ENCODE measurements at places on chromosomes 5 and 9.

DNA sequence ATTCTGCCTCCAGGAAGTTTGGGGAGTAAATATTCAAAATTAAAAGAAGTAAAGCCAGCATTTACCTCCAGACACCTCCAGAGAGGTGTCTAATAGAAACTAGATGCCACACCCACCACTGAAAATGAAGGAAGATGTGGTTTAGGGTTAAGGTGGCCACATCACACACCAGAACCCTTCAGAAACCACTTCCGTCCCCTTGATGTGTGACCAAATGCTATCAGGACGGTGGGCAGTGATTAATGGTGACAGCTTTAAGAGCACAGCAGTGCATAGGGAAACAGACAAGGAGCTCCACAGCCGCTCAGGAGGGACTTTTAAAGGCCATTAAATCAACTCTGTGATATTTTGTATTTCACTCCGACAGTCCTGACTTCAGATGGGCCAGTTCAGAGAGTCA lies 295.2 kb downstream of the BRINP1 start:
- DNase-seq = no peak

- peak; percentile 10 for DNase-seq
These were observed 880.9 kb upstream of the SEMA6A start for GRCh38 chr5:117455236-117456233.

GRCh38 chr9:105188746-105189145 lies 55.7 kb upstream of the SLC44A1 start:
- DNase-seq = no peak

DNA sequence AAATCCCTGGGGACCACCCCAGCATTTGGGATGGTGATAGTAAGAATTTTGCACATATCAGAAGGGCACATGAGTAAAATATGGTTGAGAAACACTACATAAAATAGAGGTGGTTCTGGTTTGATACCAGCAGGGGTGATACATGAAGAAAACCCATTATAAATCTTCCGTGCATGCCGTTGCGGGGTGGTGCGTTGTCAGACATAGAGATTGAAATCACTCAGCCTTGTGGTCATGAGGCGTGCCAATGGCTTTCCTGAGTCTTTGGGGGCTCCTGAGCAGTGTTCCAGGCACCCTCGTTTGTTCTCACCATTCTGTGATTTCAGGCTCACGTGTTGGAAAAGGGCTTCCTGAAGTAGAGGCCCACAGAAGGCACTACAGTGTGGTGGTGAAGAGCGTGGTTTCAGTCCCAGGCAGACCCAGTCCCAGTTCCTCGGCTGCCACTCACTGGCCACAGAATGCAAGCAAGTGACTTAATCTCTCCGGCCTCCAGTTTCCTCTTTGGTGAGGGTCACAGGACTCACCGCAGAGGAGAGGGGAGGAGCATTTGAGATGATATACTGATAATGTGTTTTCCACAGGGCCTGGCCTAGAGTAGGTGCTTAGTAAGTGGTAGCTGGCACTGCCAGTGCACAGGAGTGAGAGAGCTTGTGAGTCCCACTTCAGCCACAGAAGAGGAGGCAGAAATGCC lies 20.5 kb upstream of the GLRX start:
- no peak for DNase-seq

- no peak for DNase-seq
These were observed 50.8 kb downstream of the AMBP start for GRCh38 chr9:114027159-114027862.

- DNase-seq = no peak
These were observed 47.6 kb downstream of the MRPS27 start for GRCh38 chr5:72272398-72272797.

DNA sequence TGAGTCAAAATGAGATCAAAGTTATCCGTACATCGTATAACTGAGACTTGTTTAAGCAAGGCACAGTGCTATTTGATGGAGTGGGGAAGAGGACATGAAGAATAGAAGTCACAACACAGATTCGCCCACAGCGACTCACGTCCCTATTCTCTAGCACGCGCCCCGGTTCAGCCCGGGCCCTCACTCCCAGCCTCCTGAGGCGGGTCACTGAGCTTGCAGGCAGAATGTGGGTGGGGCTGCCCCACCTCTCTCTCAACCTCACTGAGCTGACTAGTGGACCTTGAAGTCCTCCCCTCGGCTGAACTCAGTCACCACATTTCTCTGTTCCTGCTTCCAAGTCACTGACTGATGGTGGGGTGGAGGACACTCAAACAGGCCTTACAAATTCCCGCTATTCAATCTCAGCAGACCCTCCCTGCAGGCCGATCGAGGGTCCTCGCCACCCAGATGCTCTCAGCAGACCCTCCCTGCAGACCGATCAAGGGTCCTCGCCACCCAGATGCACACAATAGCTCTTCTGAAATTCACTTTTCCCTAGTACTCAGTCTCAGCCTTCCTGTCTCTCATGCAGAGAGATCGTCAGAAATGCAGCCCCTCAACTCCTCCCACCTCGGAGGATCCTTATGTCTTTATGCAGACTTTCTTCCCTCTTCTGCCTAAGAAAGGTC lies 12.9 kb downstream of the GLDC start:
- no peak for DNase-seq

DNA sequence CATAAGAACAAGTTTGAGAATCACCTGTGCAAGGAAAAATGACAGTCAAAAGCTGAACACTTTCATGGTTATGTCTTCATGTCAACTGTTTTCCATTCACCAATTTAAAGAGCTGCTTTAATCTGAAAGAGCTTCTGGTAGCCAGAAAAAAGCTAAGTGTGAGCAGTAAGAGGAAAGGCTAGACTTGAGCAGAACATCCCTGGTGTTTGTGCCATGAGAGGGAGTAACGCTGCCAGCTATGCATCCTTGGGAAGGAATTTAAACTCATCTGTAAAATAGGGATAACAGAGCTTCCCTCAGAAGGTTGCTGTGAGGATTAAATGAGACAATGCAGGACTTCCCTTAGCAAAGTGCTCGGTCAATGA lies 193.7 kb downstream of the MAPKAP1 start:
- DNase-seq = no peak

All from COR-L47 (cell line).